ENCODE measurements at places on chromosomes 1 and 21.

DNA sequence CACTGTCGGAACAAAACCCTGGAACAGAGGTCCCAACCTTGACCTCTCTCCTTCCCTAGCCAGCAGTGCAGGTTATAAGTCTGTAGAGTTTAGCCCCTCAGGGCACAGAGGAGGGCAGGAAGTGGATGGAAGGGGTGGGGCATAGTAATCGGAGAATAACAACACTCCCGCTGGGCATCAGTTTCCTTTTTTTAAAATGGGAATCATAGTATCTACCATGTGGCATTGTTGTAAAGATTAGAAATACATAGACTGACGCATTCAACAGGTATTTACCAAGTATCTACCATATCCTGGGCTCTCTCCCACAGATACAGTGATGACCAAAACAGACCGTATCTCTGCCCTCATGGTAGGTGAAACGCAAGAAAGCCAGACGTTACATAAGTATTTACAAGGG is 24.9 kb upstream of the ATF3 start:
- no peak for DNase-seq

DNA sequence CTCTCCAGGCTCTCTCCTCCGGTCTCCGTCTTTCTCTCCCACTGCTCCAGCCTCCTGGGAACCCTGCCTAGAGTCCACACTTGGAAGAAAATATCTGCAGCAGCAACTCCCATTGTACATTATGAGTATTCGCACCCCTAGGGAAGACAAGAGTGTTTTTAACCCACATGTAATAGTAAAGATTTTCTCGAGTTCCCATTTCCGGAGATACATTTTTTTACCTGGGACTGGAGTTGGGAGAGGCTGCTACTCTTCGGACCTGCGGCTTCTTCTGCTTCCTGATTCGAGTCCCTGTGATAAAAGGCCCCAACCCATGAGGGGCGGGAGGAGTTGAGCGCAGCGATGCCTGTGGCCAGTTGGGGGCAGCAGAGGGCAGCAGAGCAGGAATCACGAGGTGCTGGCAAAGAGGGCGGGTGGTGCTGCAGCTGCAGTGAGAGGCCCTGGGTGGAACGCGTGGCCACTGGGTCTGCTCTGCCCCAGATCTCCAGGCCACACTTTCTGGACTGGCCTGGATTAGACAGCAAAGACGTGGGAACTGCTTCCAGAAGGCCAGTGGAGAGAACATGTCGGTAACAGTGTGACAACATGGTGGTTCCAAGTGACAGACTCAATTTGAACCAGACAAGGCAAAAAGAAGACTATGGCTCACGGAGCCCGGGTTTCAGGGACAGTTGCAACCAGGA is 221.0 kb upstream of the CSF3R start:
- DNase-seq: peak; percentile 87

DNA sequence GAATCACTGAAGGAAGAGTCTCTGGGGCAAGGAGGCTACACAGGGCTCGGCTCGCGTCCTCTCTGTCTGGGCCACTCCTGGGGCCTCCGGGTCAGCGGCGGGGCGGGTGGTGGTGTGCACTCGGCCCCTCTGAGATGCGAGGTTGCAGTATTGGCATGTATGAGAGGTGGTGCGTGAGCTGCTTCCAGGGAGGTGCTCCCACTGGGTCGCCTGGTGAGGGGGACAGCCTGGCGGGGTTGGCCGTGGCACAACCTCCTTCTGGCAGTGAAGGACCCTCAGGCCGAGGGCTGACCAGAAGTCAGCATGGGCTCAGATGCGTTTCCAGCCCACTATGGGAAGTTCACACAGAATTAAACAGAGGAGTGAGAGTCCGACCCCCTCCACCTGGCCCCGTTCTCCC is 38.5 kb upstream of the COL18A1 start:
- DNase-seq: no peak

- peak; percentile 72 for DNase-seq
These were observed 15.7 kb downstream of the MATN1 start for GRCh38 chr1:30707412-30708360.

GRCh38 chr1:22741118-22741517 is 30.5 kb downstream of the EPHB2 start:
- DNase-seq: no peak

- DNase-seq: no peak
These were observed 4.9 kb downstream of the PRCC start for GRCh38 chr1:156772222-156772621.

GRCh38 chr1:31010086-31010989 is 55.2 kb downstream of the PUM1 start:
- DNase-seq: no peak
